ENCODE measurements at places on chromosomes 13 and 19. TPM values are rescaled to one million over a fixed set of nuclear protein-coding genes. Genes with fewer than 3 reads are reported as not detected.
A peak's percentile ranks its signal among the peaks of the same experiment; 100 is the strongest.

GRCh38 chr13:105598529-105598928 is 936.9 kb downstream of the EFNB2 start:
- DNase-seq: no peak

DNA sequence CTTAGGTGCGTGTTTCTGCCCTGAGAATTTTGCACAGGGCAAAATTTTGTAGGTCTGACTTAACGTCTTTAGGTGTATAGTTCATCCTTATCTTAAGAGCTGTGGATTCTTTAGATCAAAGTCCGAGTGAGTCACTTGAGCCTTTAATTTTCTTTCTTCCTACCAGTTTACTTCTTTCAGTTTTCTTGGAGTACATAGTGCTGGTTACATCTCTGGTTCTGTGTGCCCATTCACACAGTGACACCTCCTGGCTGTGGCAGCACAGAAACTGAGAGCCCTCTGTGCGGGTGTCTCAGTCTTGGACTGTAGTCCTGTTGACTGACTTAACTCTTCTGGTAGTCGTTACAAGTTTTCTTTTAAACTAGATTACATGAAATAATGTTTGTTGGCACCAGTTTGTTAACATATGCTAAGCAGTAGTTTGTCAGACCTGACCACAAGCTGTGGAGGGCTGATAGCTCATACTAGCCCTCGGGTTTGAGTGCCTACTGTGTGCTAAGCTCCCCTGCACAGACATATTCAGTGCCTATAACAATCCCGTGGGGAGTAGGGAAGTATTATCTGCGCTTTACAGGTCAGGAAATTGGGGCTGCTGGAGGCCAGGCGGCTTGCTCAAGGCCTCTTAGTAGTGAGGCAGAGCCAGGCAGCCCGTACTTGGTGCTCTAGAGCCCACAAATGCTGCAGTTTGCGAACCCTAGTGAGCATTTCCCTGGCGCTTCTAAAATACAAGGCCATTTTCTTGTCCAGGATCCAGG is 1.6 kb downstream of the GATAD2A start:
- DNase-seq: no peak

GRCh38 chr13:41427666-41428065 is 29.7 kb upstream of the RGCC start:
- DNase-seq: no peak

GRCh38 chr13:39600766-39601165 is 2.2 kb downstream of the LHFPL6 start:
- DNase-seq: no peak

GRCh38 chr13:58728126-58728525 is 1096.6 kb downstream of the PCDH17 start:
- no peak for DNase-seq

DNA sequence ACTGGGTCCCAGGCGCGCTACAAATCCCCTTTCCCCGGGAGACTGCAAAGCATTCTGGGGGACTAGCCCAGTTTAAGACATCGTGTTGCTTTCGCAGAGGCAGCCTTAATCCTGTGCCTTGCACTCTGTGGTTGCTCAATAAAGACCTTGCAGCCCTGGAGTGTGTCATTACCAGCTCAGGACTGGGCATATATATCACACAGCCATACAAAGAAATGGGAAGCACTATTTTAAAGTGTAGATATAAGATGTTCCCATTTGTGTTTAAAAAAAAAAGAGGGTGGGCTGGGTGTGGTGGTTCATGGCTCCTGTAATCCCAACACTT is 11.1 kb downstream of the NAPA start:
- DNase-seq: no peak

DNA sequence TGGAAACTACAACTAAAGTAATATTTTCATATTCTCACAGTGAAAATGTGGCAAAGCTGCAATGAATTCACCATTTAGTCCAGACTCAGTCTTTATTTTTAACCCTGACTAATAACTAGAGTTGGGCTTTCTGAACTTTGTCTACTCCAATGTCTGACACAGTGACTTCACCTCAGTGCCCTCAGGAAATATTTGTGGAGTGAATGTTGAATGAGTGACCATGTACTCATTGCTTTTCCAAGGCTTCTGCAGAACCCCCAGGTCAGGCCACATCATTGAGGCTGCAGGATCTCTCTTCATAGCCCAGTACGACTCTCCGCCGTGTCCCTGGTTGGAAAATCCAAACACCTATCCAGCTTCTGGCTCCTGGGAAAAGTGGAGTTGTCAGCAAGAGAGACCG is 1.8 kb downstream of the ZNF175 start:
- no peak for DNase-seq

DNA sequence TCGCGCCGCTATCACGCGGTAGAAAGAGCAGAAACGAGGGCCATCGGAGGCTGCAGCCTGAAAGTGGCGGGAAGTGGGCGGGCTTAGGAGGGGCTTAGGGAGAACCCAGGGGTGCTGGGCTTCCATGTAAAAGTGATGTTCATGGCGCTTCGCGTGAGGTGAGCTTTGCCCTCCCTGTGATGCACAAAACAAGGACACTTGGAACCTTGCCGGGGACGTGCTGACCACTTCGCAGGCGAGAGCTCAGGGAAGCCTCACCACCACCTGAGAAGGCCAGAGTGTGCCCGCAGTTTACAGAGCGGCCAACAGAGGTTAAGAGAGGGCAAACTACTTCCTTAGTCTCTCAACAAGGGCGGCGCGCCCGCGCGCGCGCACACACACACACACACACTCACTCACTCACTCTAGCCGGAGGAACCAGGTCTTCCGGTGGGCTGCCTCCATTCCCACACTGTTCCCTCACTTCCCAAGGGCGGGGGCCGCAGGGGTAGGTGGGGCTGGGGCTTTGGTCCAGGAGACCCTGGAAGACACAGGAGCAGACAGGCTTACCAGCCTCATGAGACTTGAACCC is 651 bp downstream of the GAPDHS start:
- no peak for DNase-seq

GRCh38 chr19:22832031-22832762 is at the start of gene ZNF723:
Gene ZNF723, plus strand, starts transcription at chr19:22832291. Its CDS starts 89 bp downstream, at chr19:22832380.
- no peak for DNase-seq

- no peak for DNase-seq
Measured at GRCh38 chr19:34793565-34793964, 20.6 kb upstream of the ZNF599 start.

GRCh38 chr19:18588611-18589379 is at the start of gene REX1BD:
Gene REX1BD, plus strand, starts transcription at chr19:18588798. Its CDS starts 4 bp downstream, at chr19:18588802.
- DNase-seq: peak; percentile 77

The ZSCAN1 gene
- polyA plus RNA-seq: 4.8 TPM

The INSL3 gene
- 0.25 TPM for polyA plus RNA-seq

The PEX11G gene
- 7.9 TPM for polyA plus RNA-seq
